ENCODE measurements at places on chromosomes 1 and 21.

GRCh38 chr1:226772446-226773139 lies 33.5 kb upstream of the ITPKB start:
- no peak for DNase-seq

DNA sequence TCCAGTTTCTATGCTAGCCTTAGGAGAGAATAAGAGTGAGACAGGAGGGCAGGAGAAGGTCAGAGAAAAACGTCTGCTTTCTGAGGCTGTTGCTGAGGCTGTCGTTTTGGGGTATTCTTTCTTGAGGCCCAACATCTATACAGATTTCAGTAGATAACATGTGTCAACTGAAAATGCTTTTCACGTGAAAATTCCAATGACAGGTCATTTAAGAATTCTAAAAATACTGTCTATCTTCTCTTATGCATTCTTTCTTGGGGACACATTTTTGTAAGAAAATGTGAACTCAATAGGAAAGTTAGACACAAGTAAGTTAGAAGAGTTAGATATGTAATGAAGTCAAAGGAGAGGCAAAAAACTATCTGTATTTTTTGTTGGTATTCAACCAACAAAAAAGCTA lies 150.8 kb downstream of the TGFB2 start:
- no peak for DNase-seq

DNA sequence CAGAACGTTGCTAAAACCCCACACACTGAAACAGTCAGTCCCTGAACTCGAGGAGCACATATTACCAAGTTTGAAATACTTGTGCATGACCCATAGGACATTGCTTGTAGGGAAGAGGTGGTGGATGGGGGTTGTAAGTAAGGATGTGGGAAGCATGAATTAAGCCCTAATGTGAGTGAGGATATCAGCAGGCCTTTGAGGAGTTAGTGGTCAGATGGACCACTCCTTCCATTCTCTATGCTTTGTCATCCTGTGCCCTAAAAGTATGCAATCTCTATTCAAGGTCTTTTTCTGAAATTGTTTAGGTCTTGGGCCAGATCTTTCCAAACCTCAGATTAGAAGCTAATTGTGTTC lies 70.9 kb upstream of the SAMSN1 start:
- DNase-seq: no peak

- DNase-seq: no peak
Observed at GRCh38 chr1:243281672-243282071, 25.8 kb downstream of the SDCCAG8 start.

GRCh38 chr21:21268061-21268471 lies 269.9 kb downstream of the NCAM2 start:
- DNase-seq: no peak

DNA sequence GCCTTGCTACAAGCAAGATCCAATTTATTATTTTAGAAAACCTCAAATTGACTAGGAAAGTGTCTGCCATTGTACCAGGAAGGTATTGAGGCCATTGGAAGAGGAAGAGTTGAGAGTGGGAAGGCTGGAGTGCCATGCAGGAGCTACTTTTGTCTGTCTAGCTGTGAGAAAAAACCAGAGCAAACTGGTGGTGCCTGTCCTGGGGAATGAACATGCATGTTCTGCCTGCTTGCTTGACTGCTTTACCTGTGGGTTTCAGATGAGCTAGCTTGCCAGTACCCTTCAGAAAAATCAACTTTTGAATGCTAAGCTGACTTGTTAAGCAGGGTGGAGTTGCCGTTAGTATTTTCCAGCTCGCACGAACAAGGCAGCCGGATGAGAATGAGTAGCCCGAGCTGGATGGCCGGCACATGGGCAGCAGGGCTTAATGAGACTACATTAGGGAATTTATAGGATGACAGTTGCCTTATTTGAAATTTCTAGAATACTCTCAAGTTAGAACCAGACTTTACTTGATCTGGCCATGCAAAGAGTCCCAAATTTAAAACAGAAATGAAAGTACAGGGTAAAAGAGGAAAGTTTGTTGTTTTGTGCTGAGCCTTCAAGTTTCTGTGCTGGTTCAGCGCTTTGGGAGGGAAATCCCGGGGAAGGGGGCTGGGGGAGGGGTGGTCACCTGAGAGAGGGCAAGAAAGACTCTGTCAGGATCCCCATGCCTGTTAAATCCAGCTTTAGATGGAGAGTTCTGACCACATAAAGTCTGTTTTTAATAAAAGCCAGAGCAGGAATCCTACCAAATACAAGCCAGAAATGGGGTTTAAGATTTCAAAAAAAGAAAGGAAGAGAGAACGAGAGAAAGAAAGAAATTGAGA lies 29.6 kb upstream of the C1orf105 start:
- no peak for DNase-seq

GRCh38 chr1:29202053-29202452 lies 20.4 kb upstream of the SRSF4 start:
- DNase-seq: no peak

DNA sequence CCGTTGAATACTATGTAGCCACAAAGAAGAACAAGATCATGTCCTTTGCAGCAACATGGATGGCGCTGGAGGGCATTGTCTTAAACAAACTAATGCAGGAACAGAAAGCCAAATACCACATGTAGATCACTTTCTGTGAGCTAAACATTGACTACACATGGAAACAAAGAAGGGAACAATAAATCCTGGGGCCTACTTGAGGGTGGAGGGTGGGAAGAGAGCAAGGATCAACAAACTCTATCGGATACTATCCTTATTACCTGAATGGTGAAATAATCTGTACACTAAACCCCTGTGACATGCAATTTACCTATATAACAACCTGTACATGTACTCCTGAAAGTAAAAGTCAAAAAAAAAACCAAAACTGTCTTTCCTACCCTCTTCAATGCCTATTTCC lies 40.8 kb upstream of the CD55 start:
- DNase-seq: no peak

- DNase-seq: no peak
Observed at GRCh38 chr21:38202811-38203210, 54.0 kb upstream of the KCNJ15 start.

GRCh38 chr1:174969977-174970376 lies 29.8 kb upstream of the CACYBP start:
- DNase-seq: no peak

DNA sequence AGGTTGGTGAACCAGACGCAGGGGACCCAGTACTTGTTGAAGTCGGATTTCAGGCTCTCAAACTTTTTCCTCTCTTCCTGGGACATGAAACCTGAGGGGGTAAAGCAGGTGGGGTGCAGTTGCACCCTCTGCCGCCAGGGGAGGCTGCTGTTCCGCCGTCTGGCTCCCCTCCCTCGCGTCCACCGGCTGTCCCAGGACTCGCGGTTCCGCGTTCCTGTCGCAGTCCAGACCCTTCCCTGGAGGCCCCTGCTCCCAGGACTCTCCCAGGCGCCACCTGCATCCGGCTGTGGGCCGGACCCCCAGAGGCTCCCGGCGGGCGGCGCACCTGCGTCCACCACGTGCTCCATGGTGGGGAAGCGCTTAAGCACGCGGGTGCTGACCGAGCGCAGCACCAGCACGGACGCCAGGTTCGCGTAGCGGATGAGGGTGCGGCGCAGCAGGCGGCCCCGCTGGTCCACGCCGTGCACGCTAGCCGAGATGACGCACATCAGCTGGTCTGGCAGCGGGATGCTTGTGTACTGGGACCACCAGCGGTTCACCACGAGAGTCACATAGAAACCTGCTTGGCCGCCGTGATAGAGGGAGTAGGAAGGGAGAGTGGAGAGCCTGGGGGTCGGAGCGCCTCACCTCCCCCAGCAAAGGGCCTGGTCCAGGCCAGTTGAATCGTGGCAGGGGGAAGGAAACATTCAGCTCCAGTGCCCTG lies 1.7 kb downstream of the BEST4 start:
- DNase-seq: no peak

GRCh38 chr1:84836145-84836544 lies 56.9 kb downstream of the LPAR3 start:
- peak; percentile 19 for DNase-seq

- no peak for DNase-seq
Observed at GRCh38 chr1:36425791-36426190, 24.5 kb downstream of the OSCP1 start.

DNA sequence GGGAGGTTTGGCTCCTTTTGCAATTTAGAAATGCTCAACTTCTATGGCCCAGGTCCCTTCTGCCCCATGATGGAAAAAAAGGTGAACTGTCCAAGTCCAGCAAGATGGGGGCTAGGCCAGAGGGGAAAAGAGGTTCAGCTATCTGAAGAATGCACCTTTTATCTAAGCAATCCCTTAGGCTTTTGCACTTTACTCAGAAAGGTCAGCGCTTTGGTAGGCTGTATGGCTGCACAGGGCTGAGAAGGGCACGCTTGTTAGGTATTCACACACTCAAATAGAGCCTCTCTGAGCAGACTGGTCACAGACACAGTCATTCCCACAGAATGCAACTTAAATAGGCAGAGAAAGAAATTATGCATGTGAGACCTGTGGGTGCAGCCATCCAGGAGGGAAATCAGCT lies 31.0 kb downstream of the KANK4 start:
- DNase-seq: no peak

DNA sequence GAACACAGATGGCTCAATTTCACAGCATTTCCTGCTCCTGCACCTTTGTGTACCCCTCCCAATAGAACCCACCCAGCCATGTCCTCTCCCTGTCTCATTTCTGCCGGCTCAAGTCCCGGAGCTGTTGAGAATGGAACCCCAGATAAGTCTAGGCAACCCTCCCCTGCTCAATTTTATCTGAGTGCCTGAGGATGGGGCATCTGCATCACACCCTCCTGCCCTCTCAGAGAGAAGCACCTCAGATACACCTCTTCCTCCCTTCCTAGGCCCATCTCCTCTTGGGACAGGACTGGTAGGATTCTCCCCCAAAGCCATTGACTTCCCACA lies 1.1 kb downstream of the KIF21B start:
- no peak for DNase-seq
